ENCODE measurements at places on chromosomes 4 and X.

DNA sequence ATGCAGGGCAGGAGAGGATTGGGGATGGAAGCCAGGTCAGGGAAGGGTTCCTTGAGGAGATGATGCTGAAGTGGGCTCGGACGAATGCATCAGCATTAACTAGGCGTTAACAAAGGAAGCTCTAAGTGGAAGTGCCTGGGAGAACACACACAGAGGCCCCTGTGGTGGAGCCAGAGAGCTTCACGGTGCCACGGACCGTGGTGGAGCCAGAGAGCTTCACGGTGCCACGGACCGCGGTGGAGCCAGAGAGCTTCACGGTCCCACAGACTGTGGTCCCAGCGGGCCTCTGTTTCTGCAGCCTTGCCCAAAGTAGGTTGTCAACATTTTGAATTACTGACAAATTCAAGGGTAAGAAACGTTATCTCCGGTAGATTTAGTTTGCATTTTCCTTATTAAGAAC is 48.3 kb downstream of the TRIML2 start:
- no peak for DNase-seq

- no peak for DNase-seq
Measured at GRCh38 chrX:66680451-66680850, 41.6 kb upstream of the EDA2R start.

- DNase-seq = no peak
Measured at GRCh38 chr4:18669390-18669789, 647.8 kb upstream of the LCORL start.

GRCh38 chrX:12965131-12965940 is 9.6 kb upstream of the TMSB4X start:
- no peak for DNase-seq

DNA sequence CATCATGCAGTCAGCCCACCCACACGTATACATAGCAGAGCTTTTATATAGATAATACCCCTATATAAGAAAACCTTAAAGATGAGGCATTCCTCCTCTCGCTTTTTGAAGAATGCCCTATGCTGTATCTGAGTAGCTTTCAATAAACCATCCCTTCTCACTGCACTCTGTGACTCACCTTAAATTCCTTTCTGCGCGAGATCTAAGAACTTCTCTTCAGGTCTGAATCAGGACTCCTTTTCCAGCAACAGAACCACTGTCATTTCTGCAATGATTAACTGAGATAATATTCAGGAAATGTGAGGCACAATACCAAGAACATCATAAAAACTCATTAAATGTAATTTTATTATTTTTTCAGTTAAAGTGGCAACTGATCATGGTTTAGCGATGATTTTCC is 76.4 kb upstream of the DCLK2 start:
- DNase-seq = no peak

GRCh38 chr4:17763931-17764330 is 17.5 kb downstream of the FAM184B start:
- no peak for DNase-seq

GRCh38 chr4:107148904-107149303 is 112.8 kb upstream of the DKK2 start:
- no peak for DNase-seq

DNA sequence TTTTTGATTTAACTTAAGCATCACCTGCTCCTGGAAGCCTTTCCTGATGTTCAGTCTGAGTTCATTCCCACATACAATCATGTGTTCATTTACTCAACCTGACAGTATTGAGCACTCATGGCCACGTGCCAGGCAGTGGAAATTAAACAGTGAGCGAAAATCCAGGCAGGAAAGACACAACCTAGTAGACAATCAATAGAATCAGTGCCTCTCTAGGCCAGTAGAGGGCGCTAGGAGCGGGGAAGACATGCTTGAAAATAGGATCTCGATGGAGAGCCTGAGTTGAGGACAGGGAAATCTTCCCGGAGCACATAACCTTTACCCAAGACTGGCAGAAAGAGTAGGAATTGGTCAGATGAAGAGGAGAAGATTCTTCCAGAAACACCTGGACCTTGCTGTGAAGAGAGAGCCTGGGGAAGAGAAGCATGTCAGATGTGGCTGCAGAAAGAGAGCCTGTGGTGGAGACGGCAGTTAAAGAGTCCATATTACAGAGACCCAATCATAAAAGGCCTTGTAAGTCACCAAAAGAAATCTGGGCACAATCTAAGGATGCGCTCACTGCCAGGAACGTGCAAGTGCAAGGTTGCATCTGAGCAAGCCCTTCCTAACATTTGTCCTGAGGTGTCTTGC is 103.5 kb downstream of the LDB2 start:
- DNase-seq = no peak

DNA sequence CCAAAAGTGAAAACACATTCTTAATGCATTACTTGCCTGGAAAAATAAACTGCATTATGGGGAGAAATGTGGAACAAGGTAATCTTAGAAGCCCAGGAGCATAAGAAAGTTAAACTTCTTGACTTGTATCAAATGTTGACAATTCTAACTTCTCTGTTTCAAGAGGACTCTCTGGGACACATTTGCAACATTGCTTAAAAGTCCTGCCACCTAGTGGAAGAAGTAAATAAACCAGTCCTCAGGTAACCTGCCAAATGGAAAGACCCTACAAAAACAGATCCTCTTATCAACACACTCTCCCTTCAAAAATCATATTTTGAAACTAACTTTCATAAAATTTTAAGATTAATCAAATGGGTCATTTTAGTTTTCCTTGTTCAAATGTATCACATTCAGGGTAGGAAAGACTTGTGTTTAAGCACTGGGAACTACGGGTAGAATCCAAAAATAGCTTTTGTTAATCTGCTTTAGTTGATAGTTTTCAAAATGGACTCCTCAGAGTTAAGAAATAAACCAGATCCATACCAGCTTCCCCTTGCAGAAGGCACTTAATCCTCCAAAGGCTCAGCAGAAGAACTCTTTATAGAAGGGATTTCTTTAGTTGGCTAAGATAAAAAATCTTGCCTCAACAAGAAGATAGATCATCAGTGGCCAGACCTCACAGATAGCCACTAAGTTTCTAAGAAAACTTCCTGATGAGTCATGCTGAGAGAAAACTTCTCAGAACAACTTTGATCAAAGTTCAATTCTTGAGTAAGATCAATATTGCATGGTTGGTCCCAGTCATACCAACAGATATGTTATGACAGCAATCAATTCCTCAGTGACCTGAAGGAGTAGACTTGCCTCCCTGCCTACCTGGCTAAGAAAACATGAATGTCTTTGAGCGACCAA is 141.7 kb downstream of the HHIP start:
- DNase-seq = peak; percentile 15

DNA sequence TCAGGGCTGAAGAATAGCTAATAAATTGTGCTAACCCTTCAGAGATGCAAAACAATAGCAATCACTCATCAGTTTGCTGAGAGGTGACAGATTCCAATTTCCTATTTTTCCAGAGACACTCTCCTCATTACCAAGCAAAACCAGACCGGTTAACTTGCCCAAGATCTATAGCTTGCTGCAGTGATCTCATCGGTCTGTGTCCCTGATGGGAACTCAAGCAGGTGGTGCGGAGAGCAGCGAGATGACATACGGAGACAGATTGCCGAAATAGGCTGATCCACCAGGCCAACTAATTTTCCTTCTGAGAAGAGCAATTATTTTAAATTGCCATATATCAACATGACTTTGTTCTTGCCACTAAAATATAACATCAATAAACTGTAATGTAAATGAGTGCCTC is 10.5 kb upstream of the DCHS2 start:
- no peak for DNase-seq

GRCh38 chr4:92101737-92102172 is 202.0 kb upstream of the GRID2 start:
- DNase-seq = no peak

Measured in NCI-H460 (cell line).